Hepatocyte (in vitro differentiated cells): ENCODE measurements at places on chromosomes 2 and 18.

DNA sequence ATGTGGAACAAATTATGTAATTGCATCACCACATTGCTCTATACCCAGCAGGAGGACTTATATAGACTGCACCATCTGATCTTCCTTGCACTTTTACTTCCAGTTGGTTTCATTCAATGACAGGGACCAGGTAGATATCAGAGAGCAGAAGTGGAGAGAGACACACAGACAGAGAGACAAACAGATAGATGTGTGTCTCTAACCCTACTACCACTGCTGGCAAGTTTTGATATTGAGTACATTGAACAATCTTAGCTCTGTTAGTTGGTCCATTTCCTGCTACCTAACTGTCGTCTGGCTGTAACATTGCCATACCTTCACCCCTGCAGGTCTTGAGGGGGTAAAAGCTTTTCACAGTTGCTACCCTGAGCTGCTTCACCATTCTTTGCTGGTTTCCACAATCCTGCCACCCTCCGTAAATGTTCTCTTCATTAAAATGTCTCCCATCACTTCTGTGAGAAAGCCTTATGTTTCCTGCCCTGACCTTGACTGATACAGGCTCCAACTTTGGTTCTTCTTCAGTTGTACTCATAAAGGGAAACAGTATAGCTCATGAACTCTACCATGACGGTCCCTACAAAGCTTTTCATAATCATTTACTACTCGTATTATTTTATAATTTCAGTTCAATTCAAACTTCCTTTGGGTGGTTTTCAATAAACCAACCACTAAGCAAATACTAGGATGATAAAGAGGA lies 62.3 kb upstream of the ITGA4 start:
- DNase-seq, result no peak

DNA sequence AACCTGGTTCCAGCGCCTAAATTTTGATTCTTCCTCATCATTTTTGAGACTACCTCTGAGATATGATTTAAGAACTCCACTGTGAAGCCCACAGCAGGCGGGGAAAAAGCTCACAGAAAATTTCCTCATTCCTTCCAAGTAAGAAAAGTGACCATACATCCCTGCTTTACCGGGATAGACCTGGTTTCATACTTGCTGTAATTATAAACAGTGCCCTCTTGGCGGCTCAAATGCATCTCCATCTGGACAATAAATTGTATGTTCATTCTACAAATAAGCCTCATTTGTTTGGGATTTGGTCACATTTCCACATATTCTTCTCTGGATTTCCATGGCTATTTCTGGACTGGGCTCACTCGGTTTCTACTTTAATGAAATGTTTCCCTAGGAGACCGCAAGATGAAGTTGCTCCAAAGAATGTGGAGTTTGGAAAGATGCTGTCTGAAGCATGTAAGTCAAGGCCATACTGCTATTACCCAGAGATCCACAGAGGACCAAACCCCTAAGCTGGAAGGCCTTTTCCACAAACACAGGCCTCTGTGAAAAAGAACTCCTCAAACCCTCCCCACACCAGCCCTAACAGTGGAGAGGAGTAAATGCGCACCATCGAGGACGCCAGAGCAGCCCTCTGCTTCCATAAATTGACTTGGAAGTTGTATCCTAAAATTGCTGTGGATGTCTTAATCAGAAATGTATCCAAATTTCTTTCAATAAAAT lies 13.9 kb downstream of the STAT1 start:
- no peak for DNase-seq

GRCh38 chr18:34358923-34359322 lies 134.2 kb upstream of the NOL4 start:
- no peak for DNase-seq

GRCh38 chr18:66638856-66639629 lies 35.2 kb upstream of the CDH19 start:
- no peak for DNase-seq

- peak; percentile 89 for DNase-seq
These were observed 208.8 kb downstream of the CCDC178 start for GRCh38 chr18:33231474-33232317.

DNA sequence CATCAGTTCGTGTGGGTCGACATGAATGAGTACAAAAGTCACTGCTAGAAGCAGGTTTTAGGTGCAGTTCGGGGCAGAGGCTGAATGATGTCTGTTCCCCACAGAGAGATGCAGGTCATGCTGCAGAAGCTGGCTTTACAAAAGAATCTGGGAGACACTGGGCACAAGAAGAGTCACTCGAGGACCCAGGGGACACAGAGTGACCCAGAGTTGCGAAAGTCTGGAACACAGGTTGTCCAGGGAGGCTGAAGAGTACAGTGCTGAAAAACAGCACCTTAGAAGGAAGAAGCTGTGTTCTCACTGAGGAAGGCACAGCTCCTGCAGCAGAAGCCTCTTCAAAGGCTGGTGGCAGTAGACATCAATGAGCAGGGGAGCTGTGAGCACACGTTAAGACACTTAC lies 14.8 kb downstream of the CACNB4 start:
- DNase-seq, result no peak

- no peak for DNase-seq
These were observed 11.2 kb upstream of the WIPF1 start for GRCh38 chr2:174608866-174609214.

DNA sequence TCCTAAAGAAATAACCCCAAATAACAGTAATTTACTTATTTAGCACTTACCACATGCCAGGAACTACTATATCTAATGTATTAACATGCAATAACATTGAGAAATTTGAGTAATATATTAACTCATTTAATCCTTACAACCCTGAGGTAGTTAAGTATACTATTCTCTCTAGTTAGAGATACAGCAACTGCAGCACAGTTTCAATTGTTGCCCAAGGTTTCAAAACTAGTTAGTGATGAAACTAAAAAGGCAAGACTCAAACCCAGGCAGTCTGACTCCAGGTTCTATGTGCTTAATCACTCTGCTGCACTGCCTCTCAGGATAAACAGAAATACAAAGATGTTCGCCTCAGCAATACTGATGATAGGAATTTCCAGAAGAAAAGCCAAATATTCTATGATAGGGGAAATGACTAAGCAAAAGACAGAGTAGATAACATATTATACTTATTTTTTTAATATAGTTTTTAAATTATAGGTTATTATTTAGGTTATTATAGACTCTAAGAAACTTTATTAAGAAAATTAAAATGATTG lies 88.0 kb downstream of the SS18 start:
- no peak for DNase-seq

DNA sequence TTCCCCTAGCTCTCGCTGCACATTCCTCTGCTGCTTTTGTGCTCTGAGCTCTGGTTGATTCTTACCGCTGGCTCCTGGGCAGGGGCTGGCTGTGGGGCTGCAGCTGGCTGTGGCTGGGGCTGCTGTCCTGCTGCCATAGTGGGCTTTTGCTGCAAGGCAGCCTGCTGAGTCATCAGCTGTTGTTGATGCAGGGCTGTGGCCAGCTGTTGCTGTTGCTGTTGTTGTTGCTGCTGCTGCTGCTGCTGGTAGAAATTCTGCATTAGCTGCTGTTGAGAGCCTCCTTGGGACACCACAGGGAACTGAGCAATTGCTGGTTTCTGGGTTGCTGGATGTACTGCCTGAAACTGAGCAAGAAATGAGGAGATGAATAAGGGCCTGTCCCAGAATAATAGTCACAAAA lies 77.2 kb upstream of the NFU1 start:
- peak; percentile 45 for DNase-seq

- DNase-seq, result no peak
These were observed 71.4 kb upstream of the CXCR4 start for GRCh38 chr2:136189221-136189782.

DNA sequence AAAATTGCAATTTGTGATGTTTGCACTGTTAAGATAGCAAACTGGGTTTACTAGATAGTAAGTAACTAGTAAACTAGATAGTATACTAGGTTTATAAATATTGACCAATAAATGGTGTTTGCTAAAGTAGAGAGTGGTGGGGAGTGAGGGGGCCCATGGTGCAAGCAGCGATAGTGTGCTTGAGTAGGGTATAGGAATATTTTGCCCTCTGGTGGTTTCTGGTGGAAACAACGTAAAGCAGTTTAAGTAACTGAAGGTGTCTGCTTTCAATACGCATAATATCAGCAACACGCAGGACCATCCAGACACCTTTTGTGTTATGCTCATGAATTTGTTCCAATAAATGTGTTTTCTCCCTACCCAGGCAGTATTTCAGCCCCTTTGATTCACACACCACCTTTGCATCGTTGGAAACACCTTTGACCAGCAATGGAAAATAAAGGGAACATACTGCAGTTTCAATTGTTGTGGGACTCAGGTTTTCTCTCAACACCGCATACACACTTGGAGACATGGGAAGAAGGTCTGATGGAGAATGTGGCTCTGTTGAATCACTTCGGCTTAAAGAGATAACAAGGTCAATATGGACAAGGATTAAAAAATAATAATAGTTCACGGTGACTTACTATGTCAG lies 16.7 kb upstream of the STAT1 start:
- DNase-seq, result peak; percentile 67

GRCh38 chr2:122023059-122023864 lies 267.8 kb downstream of the TSN start:
- no peak for DNase-seq

DNA sequence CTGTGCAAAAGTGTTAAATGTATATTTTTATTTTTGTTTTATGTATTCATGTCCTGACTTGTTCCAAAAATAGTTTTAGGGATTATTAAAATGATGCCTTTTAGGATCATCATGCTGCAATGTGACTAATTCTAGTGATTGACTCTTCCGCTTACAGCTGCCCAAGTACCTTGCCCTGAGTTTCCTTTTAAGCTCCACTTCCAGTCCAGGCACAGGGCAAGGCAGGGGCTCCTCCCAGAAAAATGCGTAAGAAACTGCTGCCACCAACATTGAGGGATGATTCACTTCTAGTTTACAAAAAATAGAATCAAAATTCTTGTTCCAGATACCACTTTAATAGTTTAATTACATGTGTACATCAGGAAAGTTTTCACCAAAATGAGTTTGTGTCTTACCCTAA lies 116.4 kb downstream of the IRS1 start:
- no peak for DNase-seq

GRCh38 chr2:199704358-199705238 lies 146.4 kb downstream of the FTCDNL1 start:
- peak; percentile 44 for DNase-seq

DNA sequence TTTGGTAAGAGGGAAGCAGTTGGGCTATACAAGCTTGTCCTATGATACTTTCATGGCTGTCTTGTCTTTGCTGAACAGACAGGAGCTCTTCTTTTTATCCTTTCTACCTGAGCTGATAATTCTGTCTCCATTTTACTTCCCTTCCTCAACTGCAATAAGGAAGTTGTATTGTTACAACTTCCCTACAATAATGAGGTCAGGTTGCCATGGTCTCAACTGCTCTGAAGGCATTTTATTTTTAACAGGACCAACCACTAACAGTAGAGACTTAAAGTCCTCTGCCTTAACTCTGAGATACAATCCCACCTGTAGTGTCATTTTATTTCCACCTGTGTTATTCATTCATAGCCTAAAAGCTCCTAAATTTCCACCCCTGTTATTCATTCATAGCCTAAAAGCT lies 118.6 kb upstream of the PGAP1 start:
- DNase-seq, result no peak

- no peak for DNase-seq
These were observed 459.7 kb downstream of the LRATD1 start for GRCh38 chr2:15092181-15092580.

DNA sequence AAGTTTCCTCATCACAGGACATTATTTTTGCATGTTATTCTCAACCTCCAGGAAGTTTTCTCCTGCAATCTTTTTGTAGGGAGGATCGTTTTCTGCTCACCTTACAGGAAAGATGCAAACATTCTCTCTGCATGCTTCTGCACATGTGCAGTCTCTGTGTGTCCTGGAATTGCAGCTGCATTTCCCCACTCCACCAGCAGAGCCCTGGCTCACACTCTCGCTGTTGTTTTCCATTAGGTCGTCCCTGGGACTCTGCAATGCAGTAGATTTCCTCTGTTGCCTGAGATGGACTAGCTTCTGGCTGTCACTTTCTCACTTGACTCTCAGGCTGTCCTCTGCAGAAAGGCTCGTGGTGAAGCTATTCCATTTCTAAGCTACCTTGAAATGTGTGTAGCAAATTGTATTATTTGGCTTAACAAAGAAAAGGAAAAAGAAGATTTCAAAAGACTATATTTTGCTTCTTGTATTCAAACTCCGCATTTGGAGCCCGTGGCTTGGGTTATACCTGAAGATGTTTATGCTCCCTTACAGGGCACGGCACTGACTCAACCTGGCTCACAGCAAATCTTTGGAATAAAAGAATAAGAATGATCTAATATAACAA lies 346.7 kb downstream of the RAD51AP2 start:
- DNase-seq, result peak; percentile 72

DNA sequence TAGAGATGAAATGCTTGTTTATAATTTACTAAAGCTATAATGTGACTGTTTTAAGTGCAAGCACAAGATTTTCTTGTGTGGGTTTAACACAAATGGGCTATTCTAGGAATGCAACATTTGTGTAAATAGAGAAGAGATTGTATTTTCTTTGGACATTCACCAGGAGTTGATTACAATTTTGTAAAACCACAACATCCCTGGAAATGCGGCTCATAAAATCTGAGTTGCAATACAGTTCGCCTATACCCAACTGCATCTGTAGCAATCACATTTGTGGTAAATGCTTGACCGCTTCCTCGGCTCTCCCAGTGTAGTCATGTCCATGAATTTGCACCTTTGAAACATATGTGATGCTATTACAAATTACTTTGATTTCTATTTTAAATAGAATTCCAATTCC lies 348.7 kb upstream of the CDH20 start:
- no peak for DNase-seq

- DNase-seq, result no peak
These were observed 34.7 kb downstream of the CRACDL start for GRCh38 chr2:98901291-98901690.

DNA sequence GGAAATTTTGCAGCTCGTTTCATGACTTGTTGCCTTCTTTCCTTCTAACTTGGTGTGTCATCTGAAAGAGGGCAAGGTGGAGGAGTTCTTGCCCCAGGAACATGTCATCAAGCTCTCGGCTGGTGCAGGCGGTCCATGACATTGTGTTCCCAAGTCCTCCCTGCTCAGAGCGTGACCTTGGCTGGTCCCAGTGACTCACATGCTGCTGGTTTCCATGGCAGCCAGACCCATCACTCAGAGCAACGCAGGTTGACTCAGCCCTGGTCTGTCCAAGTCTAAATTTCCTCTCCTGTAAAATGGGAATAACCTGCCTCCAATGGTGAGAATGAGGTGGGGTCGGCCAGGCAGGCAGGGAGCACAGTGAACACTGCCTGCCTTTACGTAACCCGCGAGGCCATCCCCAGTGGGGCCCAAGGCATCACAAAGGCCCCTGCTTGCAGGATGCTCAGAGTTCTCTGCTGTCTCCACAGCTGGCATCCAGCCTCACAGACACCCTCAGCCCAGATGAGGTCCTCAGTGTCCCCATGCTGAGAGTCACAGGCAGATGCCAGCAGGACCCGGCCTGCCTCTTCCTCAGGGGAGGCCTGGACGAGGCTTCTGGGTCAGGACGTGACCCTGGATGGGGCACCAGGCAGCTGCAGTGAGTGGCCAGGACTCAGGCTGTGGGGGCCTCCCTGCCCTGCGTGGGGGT lies 143.7 kb downstream of the TPO start:
- peak; percentile 82 for DNase-seq

GRCh38 chr2:104431701-104432121 lies 422.2 kb upstream of the POU3F3 start:
- no peak for DNase-seq
